Midbrain (tissue), 1 donor: ENCODE measurements at places on chromosomes 6 and 20.

GRCh38 chr6:5507131-5507681 is 245.9 kb downstream of the FARS2 start:
- DNase-seq, result no peak

DNA sequence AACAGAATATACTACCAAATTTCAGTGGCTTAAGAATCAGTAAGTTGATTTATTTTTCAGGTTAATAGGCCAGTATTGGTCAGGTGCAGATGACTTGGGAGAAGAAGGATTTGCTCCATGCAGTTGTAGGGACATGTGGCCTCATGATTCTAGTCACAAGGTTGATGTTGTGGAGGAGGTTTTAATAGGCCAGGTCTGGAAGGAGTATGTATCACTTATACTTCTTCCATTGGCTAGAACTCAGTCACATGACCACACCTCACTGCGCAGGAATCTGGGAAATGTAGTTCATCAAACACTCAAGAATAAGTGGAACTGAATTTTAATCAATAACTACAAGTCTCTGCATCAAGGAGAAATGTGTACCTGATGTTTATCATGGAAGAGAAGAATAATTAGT is 281.5 kb upstream of the QKI start:
- no peak for DNase-seq

GRCh38 chr6:127076466-127076865 is 42.0 kb upstream of the RSPO3 start:
- no peak for DNase-seq

DNA sequence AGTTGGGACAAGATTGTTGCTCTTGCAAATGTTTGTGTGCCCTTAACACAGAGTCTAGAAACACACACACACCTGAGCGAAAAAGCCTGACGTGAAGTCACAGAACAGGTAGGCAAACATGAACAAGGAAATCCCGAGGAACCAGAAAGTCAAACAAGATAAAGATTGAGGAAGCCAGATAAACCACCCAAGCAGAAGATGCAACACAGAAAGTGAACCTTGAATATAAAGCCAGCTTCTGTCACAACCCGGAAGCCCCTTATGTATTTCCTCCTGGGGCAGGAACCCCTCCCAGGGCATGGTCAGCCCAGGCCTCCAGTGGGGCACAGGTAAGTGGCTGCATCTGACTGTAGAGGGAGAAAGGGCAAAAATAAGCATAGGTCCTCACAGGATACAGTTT is 158.2 kb upstream of the SUPT3H start:
- DNase-seq, result no peak

DNA sequence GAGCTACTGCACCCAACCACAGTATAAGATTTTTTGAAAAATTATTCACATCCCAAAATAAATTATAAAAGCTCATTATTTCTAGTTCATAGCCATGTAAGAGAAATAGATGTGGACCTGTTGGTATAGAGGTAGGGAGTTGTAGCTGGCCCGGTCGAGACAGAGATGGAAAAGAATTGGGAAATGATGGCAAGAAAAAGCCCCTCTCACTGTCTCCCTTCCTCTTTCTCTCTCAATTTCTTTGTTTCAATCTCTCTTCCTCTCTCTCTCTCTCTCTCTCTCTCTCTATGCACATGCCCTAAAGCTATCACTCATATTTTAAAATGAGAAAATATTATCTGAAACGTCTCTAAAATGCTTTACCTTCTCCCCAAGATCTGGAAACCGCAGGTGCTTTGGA is 80.7 kb upstream of the CD83 start:
- DNase-seq, result no peak

GRCh38 chr6:37920667-37921066 is 101.1 kb downstream of the ZFAND3 start:
- no peak for DNase-seq
